SK-MEL-5 (cell line): ENCODE measurements at places on chromosomes 7 and 10. TPM values are rescaled to one million over a fixed set of nuclear protein-coding genes. Genes with fewer than 3 reads are reported as not detected.

DNA sequence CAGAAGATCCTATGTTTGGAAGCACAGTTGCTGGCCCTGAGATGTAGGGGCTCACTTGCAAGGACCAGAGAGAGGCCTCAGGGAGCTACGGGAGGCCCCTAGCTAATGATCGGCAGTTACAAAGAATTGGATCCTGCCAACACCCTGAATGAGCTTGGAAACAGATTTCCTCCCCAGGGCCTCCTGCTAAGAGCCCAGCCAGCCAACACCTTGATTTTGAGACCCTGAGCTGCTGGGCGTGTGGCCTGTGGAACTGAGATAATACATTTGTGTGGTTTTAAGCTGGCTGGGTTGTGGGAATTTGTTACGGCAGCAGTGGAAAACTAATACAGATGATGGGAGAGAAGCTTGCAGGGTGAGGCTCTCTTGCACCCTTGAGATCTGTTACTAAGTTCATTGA, 3.9 kb downstream of the DOCK1 start:
- DNase-seq: no peak

DNA sequence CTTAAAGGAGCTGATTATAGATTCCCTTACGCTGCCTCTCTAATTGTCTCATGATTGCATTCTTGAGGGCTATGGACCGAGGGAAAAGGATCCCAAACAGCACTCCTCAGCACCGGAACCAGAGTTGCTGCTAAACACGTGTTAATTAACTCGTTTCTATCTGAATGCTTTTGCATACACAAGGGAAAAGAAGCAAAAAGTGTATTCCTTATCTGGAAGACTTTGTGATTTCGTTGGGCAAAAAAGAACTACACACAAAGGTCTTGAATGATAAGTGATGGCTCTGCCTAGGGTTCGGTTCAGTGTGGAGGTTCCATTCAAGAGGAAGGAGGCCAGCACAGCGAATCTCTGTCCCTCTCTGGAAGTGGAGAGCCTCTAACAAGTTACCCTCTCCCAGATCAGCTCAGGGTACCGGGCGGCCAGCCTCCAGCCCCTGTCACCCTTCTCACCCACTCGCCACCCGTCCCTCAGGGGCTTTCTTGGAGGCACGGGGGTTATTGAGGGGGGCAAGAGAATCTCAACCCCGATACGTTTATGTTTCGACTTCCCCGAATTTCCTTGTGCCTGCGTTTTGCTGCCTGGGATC, 515 bp upstream of the SLC4A2 start:
- peak; percentile 30 for DNase-seq

GRCh38 chr7:129804890-129805719, 147.7 kb downstream of the UBE2H start:
- no peak for DNase-seq

DNA sequence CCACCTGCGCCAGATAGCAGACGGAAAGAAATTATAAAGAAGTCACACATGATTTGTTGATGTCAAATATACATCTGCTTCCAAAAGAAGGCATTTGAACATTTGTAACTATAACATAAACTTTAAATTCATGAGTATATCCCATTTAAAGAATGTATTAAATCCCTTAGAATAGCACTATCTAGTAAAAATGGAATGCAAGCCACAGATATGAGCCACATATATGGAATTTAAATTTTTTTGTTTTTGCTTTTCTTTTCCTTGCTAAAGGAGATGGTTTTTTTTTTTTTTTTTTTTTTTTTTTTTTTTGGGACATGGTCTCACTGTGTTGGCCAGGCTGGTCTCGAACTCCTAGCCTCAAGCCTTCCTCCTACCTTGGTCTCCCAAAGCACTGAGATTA, 730.8 kb downstream of the PHTF2 start:
- no peak for DNase-seq

- no peak for DNase-seq
Observed at GRCh38 chr10:114638821-114639625, 19.1 kb downstream of the ABLIM1 start.

GRCh38 chr10:58152673-58153263, 114.9 kb downstream of the IPMK start:
- peak; percentile 68 for DNase-seq

DNA sequence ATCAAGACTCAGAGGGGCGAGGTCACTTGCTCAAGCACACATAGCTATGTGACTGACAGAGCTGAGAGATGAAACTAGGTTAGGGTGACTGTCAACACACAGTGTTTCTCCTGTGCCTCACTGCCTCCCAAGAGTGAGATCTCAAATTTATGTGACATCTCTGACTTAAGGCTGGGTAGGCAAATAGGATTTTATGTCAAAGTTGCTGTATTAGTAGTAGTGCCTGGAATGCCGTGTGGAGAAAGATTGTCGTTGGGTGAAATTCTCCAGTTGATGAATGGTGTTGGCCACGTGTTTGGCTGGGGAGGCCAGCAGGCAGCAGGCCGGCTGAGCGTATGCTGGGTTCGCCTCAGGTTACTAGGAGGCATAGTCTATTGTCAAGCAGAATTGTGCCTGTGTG, 148.3 kb upstream of the BMPER start:
- no peak for DNase-seq

DNA sequence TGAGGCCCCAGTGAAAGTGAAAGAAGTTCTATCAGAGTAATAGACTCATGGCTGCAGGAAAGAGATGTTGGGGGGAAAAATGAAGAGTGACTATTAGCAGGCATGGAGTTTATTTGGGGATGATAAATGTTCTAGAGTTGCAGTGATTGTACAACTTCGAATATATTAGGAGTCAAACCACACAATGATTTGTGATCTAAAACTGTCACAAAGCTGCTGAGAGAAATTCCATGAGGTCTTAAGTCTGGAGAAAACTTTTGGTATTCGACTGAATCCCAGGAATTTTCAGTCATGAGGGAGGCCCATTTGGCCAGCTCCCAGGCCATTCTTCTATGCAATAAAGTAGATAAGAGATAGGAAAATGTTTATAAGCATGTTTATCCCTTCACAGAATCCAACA, 55.9 kb upstream of the UNC5B start:
- no peak for DNase-seq

Gene TMEM213
- not detected in 2 replicates for total RNA-seq

Gene ZP3
- 5.0 and 6.6 TPM in 2 replicates for total RNA-seq

Gene ELFN1
- total RNA-seq: 0.11 TPM in 2 replicates

Gene HPS1
- total RNA-seq: 31.1 and 36.4 TPM in 2 replicates

Gene EBLN1
- total RNA-seq: 0.13 and 0.26 TPM in 2 replicates

Gene CALY
- total RNA-seq: not detected in 2 replicates
